MG63 (cell line): ENCODE measurements at places on chromosomes 4 and X. TPM values are rescaled to one million over a fixed set of nuclear protein-coding genes. Genes with fewer than 3 reads are reported as not detected.

DNA sequence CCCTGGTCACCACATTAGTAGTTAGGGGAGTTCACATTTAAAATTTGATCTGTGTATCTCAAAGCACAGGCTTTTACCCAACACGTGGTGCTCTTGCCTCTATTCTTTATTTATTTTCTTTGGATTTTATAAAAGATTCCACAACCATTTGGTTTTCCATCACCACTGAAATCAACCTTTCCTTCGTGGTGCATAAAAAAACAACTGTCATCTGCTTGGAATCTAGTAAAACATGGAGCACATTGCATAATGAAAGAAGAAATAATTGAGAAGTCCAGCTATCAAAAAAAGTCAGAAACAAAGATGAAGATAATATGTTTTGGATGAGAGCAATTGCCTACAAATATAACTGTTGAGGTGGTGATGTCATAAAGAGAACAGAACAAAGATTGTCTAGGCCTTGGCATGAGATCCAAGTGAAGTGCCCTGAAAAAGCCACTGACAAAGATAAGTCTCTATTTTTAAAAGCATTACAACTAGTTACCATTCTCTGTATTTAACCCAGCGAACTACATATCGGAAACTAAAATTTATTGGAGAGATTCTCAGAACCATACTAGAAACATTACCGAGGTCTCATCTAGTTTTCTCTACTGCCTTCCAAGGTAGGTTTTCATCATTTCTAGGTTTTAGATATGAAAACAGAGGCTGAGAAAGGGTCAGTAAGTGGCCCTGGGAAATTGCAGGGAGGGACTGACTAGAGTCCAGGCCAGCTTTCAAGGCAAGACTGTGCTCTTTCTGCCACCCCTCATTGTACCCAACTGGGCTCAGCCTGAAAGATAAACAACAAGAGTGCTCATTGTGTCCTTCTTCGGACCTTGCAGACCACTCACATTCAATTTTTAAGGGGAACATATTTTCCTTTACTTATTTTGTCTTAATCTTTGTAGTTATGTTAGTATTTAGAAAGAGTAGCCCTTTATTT lies 127.3 kb downstream of the MAD2L1 start:
- DNase-seq: no peak

Gene RHOXF2
- not detected in 2 replicates for total RNA-seq

DNA sequence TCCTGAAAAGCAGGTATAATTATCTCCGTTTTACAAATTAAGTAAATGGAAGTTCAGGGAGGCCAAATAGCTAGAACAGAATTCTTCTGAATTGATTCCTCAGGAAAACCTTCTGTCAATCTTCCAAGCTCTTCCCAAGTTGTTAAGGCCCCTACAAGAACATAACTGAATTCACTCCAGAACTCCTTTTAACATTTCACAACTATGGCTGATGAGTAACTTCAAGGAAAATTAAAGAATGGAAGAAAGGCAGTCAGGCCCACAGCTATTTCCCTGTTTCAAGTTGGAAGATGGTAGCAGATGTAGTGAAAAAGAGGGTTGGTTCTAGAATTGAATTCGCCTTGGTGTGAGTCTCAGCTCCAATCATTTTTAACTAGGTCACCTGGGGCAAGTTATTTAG lies 15.9 kb downstream of the SETD7 start:
- DNase-seq: no peak

Gene ARHGAP36
- total RNA-seq: not detected in 2 replicates

Gene OPRPN
- not detected in 2 replicates for total RNA-seq

DNA sequence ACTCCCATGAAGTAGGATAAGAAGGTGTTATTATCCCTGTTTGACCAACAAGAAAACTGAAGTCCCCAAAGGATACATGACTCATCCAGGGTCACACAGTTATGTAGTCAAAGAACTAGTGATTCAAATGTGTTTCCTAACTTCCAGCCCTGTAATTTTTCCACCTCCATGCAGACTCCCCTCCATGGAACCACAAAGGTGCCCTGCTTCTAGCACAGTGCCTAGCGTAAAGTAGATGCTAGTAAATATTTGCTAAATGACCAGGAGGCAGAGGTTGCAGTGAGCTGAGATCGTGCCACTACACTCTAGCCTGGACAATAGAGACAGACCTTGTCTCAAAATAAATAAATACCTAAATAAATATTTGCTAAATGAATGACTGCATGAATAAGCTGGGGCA lies 55.8 kb downstream of the FRMPD3 start:
- DNase-seq: no peak

DNA sequence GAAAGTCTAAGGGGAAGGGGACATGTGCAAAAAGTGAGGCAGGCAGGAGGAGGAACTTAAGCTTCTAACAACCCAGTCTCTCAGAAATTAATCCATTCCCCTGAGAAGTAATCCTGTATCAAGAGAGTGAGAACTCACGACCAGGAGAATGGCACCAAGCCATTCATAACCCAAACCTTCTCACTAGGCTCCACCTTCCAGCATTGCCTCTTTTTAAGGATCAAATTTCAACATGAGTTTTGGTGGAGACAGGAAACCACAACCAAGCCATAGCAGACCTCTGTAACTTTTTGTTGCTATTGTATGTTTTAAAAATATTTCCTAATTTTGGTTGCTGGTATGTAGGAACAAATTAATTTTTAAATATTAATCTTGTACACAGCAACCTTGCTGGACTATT lies 32.8 kb downstream of the PASD1 start:
- no peak for DNase-seq

Gene HSFX2
- total RNA-seq: not detected in 2 replicates

Gene PTCHD1
- 0.12 TPM in 1 of 2 replicates, not detected in the other for total RNA-seq
